ENCODE measurements at places on chromosomes 16 and 17.

- no peak for DNase-seq
These were observed 313.0 kb upstream of the GOT2 start for GRCh38 chr16:59047114-59047513.

DNA sequence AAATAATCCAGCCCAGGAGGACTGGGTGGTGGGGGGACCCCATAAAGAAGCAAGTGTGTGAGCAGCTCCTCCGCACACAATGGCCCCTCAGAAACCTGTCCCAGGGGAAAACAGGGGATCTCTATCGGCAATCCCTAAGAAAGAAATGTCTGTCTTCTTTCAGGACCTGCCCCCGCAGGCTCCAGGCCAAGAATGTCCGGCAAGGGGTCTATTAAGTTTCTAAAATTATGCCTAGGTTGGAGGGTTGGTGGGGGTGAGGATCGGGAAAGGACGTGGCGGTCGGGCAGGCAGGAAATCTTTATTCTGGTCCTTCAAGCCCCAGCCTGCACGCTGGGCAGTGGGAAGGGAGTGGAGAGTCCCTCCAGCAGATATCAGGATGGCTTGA lies 23.4 kb upstream of the LITAF start:
- DNase-seq: no peak

DNA sequence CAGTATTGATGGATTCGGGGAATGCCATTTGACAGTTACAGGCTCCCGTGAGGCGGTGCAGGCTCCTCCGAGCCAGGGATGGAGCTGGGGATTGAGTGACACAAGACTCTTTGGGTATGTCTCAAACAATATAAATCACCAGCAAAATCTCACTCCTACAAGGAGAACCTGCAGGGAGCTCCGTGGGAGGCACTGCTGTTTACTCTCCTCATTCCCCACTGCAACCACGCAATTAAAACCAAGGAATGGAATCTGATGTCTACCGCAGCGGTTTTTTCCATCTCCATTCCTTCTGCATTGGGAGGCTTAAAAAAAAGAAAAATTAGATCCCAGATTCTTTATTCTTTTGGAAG lies 157.9 kb downstream of the WWOX start:
- no peak for DNase-seq

- no peak for DNase-seq
These were observed 12.9 kb downstream of the SEZ6 start for GRCh38 chr17:28992625-28993600.

DNA sequence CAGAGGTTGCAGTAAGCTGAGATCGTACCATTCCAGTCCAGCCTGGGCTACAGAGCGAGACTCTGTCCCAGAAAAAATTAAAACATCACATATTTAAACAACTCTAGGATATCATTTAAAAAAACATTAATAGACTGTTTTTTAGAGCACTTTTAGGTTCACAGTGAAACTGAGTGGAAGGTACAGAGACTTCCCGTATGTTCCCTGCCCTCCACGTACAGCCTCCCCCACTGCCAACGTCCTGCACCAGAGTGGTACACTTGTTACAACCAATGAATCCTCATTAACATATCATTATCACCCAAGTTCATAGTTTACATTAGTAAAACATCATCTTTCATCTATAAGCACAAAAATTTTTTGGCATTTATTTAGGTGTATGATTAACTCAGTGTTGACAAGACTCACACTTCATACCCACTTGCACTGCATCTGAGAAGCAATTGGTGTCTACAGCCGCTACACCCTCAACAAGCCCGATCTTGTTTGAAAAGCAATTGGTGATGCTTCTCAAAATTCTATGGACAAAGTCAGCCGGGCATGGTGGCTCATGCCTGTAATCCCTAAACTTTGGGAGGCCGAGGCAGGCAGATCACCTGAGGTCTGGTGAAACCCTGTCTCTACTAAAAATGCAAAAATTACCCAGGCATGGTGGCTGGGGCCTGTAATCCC lies 39.9 kb upstream of the STH start:
- no peak for DNase-seq

DNA sequence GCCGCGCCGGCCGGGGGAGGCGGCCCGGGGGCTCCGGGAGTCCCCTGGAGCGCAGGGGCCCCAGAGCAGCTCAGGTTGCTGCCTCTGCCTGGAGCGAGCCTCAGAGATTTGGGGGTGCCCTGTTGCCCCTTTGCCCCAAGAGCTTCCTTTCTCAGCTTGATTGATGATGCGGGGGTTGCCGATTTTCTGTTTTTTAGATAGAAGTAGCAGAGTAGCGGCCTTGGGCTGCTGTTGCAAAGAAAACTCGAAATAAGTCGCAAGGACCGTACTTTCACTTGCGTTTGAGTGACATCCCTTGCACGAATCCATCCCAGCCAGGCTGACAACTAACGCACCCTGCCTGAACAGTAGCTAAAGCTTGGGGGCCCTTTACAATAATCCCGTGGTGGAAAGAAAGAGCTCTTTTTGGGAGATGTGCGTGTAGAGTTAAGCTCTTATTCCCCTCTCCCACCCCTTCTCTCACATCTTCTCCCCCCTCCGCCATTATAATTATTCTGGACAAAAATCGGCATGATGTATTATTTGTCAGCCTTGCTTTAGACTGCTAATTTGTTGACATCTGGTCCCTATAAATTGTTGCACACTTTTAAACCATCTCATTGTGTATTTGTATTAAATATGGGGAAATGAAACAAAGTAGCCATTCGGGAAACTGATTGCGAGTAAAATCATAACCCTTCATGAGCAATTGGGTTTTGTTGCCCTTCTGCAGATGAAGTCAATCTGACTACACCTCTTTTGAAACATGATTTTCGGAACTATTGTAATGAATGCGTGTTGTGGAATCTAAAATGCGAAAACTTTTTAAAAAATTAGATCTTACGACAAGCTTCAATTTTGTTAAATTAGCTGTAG lies 873 bp downstream of the USP10 start:
- DNase-seq: no peak

- no peak for DNase-seq
These were observed 181.8 kb upstream of the CIBAR2 start for GRCh38 chr16:85293904-85294642.

- no peak for DNase-seq
These were observed 247.8 kb upstream of the ERCC4 start for GRCh38 chr16:13672196-13672595.

- no peak for DNase-seq
These were observed 4.7 kb upstream of the IL17C start for GRCh38 chr16:88633684-88634140.

- no peak for DNase-seq
These were observed 6.7 kb upstream of the GSG1L start for GRCh38 chr16:28069971-28070794.

DNA sequence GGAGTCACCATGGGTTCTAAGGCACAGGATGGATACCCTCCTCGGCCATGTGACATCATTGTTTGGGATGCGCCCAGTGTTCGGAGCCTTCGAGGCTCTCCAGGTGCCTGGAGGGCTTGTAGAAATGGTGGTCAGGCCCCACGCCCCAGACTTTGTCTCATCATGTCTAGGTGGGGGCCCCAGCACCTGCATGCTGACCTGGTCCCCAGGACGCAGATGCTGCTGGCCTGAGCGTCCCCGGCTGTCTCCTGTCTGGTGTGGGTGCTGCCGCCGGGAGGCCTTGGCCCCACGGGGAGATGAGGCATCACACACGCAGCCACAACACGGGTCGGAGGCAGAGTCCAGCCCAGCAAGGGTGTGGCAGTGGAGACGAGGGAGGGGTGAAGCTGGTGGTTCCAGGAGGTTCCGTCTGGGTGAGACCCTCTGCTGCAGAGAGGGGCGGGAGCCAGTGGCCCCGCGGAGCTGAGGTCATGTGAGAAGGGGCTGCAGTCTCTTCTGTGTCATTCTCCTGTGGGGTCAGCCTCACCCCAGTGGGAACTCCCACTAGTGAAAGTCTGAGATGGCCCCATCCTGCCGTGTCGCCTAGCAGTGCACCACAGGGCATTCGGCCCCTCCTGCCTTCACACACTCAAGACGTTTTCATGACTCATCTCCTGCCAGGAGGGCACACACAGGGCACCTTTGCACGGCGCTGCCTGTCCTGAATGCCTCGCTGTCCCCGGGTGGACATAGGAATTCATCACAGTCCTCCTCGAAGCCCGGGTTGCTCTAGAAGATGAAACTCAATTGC lies 46.6 kb downstream of the JPH3 start:
- DNase-seq: no peak

DNA sequence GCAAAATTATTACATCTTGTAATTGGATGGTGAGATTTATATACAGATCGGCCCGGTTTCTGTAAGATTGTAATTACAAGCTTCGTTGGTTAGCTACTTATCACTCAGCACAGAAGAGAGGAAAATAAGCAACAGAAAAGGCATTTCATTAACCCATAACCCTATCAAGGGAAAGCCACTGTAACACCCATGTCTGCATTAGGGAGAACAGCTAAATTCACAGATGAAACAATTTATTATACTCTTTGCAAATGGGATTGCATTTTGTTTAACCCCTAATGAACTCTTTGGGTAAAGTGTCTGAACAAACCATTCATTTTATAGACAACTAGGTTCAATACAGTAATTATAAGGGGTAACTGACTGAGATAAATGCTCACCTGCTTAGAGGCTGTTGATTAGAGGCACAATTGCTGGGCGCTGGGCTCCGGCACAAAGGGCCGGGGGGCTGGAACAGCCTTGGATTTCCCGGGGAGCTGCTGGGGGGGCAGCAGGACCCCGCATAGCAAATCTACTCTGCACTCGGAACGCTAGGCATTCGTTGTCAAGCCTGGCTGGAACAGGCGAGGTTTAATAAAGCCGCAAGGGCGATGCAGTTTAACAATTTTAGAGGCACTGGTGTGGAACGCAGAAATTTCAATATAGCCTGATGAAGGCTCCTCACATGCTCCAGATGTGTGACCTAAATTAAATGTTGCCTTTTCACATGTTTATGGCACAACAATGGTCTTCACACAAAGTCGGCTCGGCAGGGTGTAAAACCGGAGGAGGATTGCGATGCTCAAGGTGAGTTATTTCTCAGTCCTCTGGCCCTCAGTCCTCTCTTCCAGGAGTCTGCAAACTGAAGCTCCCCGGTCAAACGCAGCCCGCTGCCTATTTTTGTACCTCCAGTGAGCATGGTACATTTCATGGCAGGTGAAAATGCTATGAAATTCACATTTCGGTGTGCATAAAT lies 134.0 kb upstream of the IRX6 start:
- no peak for DNase-seq

DNA sequence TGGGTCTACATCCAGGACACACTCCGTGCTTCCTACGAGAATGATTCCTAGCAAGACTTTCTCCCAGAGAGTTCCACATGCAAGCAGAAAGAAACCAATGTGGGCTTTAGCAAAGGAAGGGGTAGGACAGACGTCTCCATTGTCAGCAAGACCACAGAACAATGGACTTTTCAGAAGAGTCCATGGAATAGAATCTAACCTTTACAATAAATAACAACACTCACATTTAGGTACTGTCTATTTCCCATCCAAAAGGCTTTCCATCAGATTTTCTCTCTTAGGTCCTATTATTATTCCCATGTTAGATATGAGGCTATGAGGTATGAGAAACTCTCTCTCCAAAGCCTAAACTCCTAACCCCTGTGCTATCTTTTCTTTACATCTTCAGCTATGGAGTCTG lies 360.9 kb downstream of the GRIN2A start:
- DNase-seq: no peak

DNA sequence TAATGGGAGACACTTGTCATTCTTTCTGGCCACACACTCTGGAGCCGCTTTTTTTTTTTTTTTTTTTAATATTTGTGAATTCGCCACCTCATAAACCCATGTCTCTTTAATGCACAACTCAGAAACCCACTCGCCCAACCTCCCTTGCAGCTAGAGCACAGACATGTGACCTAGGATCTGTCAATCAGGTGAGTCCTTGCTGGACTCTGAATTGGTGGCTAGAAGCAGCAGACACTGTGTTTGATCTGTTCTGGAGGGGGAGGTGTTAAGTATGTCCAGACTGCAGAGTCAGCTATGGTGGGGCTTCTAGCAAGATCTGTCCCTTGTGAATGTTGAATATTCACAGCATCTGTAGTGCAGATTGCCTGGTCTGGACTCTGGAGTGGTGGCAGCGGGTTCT lies 112.1 kb downstream of the PRKCB start:
- DNase-seq: no peak

DNA sequence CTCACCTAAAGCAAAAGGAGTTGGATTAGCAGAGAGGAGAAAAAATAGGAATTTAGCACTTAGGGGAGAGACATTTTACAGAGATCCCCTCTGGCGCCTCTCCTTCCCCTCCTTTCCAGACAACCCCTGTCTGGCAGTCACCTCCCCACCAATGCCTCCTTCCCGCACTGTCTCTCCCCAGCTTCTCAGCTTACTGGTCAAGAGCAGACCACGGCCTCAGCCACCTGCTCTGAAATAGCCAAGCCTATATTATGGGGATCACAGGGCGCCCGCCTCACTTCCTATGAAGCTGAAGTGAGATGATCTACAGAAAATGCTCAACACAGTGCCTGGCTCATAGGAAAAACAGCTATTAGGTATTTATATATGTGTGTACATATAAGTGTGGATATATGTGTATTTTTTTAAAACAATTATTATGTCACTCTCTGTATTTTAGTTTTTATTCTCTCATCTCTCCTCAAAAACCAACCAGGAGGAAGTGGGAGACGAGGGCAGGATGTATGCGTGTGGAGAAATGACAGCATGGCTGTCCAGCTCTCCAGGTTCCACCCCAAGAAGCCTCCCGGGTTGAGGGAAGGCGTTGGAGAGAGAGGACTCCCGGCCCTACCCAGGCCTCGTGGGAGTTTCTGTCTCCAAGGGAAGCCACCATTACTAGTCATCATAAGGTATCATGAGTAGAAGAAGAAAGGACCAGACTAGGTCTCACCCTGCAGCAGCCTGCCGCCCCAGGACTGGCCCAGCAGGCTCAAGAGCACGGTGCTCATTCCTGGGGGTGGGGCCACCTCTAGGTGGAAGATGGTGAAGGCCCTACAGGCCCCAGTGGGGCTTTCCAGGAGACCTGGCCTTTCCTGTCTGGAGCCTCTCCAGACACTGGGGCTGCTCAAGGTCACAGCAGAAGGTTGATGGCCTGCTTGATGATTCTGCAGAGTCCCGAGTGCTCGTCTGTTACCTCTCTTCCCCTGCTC lies 27.2 kb downstream of the MAP3K14 start:
- no peak for DNase-seq

GRCh38 chr16:49342336-49343265 lies 31.0 kb upstream of the C16orf78 start:
- no peak for DNase-seq

GRCh38 chr16:87555647-87556046 lies 46.7 kb upstream of the JPH3 start:
- no peak for DNase-seq

DNA sequence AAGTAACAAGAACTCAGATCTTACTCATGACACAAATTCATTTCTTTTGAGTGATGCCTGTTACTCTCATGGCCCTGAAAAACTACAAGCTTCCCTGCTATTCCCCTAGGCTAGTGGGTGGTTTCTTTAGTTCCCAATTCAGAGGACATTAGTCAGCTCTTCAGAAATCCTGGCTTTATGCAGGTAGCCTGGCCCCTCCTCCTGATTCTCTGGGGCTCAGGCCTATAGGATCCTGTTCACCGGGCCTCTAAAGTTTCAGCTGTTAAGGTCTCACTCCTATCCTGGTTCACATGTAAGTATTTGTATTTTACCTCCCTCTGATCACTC lies 87.3 kb upstream of the IRX5 start:
- no peak for DNase-seq
